ENCODE measurements at places on chromosomes 6 and 20.

GRCh38 chr6:20173833-20174792 lies 38.2 kb downstream of the MBOAT1 start:
- no peak for DNase-seq

- no peak for DNase-seq
These were observed 48.8 kb upstream of the KIF25 start for GRCh38 chr6:167948716-167949115.

- DNase-seq = no peak
These were observed 19.8 kb downstream of the TRDN start for GRCh38 chr6:123616942-123617341.

DNA sequence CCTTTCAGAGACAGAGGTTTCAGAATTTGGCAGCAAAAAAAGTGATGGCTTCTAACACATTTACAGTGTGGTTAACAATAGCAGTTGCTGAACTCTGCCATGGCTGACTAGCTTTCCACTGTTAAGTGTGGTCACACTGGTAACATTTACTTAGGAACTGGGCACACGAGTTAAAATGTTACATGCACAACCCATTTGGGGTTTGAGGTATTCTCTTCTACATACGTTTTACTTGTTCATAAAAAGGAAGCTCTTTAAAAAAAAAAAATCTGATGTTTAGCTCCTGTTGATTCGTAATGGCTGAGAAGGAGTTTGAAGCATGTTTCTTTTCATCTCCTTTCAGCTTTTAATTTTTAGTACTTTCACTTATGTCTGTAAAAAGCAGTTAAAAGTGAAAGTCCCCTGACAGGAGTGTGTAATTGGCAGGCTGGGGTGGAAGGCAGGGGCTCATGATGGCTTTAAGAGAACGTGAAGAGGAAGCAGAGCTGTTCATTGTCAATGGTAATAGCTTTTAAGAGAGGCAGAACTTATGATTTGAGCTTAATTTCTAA lies 245.9 kb downstream of the FARS2 start:
- no peak for DNase-seq

DNA sequence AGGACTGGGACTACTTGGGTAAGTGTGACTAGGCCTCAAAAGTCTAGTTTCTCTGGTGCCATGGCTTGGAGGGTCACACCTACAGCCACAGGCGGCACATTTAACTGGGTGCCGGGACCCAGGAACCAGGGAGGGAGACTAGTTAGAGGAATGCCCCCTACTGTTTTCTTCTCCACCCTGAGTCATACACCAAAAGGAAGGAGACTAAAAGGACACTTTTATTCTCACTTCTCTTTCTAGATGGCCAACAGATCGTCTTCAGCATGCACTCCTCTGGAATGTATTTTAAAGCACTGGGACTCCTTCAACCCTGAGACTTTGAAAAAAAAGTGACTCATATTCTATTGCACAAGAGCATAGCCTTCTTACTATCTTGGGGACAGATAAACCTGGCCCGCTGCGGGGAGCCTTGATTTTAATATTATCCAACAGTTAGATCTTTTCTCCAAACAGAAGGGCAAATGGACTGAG lies 33.4 kb downstream of the PLN start:
- DNase-seq = no peak

DNA sequence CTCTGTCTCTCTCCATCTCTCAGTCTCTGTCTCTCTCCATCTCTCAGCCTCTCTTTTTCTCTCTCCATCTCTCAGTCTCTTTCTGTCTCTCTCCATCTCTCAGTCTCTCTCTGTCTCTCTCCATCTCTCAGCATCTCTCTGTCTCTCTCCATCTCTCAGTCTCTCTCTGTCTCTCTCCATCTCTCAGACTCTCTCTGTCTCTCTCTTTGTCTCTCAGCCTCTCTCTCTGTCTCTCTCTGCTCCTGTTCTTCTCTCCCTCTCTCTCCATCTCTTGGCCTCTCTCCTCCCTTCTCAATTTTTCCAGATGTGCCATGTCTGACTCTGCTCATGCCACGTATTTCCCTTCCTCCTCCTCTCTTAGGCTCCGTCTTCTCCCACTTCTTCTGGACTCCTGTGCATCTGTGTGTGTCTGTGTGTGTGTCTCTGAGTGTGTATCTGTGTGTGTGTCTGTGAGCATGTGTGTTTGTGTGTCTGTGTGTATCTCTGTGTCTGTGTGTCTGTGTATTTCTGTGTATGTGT lies 72.7 kb downstream of the SRC start:
- DNase-seq = no peak

Measured in A549 (cell line).